Midbrain (tissue), 1 donor: ENCODE measurements at places on chromosomes 5 and 9.

GRCh38 chr5:137357436-137357835 lies 141.7 kb downstream of the SPOCK1 start:
- no peak for DNase-seq

- no peak for DNase-seq
These were observed 124.4 kb downstream of the TENT4A start for GRCh38 chr5:6837519-6838110.

DNA sequence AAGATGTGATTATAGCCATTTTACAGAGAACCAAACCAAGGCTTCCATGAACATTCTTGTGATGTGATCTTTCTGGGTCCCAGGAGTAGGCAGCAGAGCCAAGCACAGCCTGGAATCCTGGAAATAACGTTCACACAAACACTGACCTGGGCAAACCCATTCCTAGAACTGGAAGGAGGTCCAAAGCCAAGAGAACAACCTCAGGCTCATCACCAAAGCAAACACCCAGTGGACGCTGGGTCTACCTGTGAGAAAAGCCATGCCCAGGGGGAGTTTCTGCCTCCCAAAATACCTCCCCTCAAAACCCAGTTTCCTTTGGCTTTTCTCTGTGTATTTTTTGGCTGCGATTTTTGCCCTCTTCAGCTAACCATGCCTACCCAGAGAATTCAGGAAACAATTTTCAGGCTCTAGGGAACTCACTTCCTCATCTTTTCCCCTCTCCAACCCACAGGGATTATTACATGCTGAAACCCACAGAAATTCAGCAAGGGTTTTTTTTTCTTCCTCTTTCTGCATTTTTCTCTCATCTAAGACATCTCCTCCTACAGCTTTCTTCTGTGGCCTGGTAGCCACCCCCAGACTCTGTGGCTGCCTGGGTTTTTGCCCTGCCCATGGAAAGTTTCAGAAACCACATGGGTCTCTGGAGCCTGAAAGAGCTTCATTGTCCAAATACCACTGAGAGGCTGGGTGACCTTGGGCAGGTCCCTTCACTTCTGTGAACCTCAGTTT lies 75.0 kb downstream of the TNC start:
- DNase-seq, result no peak

DNA sequence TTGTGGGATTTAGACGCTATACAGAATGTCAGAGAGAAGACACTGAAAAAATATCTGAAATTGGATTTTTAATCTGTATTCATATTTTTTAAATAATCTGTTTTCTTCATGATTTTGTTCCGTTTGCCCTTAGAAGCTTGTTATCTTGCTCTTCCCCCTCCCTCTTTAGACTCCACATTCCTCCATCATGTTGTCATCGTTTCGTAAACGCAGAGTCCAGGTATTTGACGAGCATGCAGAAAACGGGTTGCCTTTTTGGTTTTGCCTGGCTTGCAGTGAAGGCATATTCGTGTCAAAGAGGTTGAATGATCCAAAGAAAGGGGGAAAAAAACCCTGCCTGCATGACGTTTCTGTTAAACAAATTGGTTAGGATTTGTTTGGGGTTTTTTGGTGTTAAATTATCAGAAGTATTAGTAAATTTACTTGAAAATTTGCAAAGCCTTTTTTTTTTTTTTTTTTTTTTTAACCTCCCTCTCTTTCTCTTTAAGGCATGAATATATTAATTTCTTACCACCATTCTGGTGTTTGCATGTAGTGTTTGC lies 2.9 kb downstream of the SPTAN1 start:
- DNase-seq, result no peak

- no peak for DNase-seq
These were observed 38.6 kb downstream of the GRAMD2B start for GRCh38 chr5:126461838-126462237.

- no peak for DNase-seq
These were observed 59.7 kb downstream of the SEMA4D start for GRCh38 chr9:89438194-89438593.

- no peak for DNase-seq
These were observed 411.9 kb upstream of the SLC30A5 start for GRCh38 chr5:68681929-68682328.

DNA sequence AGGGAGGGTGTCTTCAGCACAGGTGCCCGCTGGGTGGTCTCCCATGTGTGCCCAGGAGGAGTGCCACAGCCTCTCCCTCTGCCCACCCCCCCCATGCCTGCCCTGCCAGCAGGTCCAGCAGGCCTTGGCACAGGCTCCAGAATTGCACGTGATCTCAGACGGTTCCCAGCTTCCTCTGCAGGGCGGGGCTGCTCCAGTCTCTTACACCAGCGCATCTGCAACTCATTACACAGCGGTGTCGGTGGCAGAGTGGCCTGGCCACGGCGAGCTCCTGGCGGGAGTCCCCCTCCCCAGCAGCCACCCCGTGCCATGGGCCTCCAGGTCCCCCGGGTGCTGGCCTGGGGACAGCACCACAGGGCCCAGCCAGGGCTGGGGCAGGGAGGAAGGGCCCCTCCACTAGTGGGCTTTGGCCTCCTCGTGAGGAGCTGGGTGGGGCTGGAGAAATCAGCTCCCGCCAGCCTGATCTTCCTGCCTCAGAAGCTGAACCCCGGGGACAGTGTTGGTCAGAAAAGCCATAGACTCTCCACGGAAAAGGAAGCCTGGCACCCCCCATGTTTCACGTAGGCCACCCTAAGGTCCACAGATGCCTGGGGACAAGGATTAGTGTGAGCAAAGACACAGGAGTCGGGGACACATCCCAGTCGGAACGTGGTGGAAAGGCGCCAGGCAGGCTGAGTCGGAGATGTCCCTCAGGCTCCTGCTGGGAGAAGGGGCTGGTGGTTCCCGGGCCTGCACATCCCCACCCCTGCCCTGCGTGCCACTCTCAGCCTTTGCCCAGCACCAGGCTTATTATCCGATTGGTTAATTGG lies 40.2 kb downstream of the RXRA start:
- DNase-seq, result peak; percentile 89

GRCh38 chr9:78932849-78933627 lies 636.1 kb downstream of the PSAT1 start:
- DNase-seq, result no peak

DNA sequence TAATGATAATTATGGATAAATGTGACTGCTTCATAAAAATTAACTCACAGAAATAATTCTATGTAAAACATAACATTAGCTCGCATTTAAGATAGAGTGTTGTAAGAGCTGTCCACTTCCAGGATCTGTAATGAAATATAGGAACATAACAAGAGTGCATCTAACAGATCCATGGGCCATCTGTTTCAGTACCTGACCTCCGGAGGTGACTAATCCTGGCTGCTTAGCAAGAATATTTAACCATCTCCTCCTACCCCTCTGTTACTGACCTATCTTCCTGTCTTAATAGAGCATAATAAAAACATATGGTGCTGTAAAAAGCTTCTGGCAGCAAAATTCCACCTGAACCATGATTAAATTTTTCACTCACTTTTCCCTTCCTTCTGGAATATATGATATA lies 7.1 kb downstream of the PLCXD3 start:
- DNase-seq, result no peak

GRCh38 chr5:36153298-36153677 lies 1.4 kb downstream of the SKP2 start:
- DNase-seq, result no peak

DNA sequence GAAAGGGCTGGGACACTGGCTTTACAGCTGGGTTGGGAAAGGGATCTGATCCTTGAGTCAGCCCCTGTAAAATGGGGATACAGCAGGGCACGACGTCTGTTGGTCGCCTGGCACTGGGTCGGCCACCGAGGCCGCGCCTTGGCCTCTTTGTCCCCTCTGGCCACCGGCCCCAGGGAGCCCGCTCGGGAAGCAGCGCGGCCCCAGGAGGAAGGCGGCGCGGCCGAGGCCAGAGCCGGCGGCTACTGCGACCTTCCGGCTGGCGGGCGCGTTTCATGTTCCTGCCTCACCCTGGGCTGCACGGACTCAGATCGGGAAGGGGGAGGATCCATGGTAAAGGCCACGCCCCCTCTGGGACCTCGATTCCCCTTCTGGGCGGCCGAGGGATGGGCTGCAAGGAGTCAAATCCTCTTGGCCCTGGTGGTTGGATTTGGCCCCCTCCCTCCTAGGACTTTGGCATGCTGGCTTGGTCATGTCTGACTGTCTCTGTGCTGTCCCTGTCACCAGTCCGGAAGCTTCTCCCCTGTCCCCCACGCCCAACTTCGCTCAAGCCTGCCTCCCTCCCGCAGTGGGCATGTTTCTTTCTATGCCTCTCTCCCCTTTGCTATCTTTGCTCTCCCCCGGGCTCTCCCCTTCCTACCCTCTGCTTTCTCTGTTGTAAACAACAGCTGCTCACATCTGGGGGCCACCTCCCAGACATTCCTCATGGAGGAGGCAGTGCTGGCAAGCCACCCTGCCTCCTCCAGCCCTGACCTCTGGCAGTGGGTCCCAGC lies 25.8 kb downstream of the FPGS start:
- DNase-seq, result no peak

DNA sequence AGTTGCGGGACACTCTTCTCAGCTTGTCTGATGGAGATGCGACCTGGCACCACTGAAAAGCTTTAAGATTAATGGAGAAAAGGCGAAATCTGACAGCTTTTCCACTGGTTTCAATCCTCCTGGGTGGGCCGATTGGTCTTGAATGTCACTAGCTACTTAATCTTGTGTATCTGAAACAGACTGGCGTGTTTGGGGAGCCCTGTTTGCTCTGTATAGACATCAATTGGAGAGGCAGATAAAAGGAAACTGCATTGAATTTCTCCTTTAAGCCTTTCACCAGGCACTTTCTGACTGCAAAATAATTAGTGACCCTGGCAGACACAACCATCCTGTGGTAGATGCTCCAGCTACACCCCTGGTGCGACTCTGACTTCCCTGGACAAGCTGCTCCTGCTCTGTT lies 224.2 kb downstream of the NDUFS4 start:
- DNase-seq, result no peak

GRCh38 chr5:81537905-81538547 lies 144.1 kb upstream of the ACOT12 start:
- DNase-seq, result no peak

- DNase-seq, result no peak
These were observed 89.8 kb upstream of the SMIM23 start for GRCh38 chr5:171695804-171696203.

DNA sequence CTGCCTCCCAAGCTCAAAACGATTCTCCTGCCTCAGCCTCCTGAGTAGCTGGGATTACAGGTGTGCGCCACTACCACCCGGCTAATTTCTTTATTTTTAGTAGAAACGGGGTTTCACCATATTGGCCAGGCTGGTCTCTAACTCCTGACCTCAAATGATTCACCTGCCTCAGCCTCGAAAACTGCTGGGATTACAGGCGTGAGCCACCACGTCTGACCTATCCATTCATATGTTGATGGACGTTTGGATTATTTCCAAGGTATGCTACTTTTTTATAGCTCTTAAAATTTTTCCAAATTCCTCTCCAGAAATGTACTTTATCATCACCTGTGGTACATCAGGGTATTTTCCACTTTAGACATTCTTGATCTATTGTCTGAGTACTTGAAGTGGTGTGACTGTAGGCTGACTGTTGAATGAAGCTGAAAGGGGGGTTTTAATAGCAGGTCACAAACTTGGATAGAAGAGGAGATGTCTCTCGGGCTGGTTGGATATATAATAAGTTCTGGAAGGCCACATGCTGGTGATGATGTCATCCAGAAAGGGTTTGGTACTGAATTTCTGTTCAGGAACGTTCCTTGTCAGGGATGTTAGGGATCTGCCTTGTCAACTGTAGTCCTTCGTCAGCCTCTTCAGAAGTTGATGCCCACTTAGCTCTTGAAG lies 7.4 kb downstream of the CTNNA1 start:
- no peak for DNase-seq

DNA sequence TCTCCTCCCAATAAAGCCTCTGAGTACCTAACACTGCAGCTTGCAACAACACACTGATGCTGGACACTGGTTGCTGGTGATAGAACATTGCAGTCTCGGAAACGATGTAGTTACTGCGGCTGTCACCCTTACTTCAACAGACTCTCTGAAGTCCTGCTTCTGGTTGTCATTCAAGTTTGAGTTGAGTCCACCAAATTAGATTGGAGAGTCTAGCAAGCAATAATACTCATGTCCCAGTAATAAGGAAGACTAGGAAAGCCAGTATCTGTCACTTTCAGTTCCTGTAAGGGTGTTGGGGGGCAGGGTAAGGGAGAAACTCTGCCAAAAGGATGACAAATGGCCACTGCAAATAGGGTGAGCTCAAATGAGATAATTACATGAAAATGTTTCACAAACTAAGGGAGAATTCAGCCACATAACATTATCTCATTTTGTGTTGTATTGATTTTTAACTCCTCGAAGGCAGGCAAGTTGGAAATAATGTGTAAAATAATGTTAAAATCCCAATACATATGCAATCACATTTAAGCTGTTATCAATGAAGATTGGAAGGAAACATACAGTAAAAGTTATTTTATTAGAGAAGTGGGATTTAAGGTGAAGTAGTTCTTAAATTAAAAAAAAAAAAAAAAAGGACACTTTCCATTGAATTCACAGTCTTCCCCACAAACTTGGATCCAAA lies 849 bp upstream of the IFT74 start:
- peak; percentile 38 for DNase-seq

GRCh38 chr5:2660315-2660714 lies 91.2 kb downstream of the IRX2 start:
- no peak for DNase-seq

GRCh38 chr9:83379045-83379444 lies 159.2 kb downstream of the FRMD3 start:
- no peak for DNase-seq

DNA sequence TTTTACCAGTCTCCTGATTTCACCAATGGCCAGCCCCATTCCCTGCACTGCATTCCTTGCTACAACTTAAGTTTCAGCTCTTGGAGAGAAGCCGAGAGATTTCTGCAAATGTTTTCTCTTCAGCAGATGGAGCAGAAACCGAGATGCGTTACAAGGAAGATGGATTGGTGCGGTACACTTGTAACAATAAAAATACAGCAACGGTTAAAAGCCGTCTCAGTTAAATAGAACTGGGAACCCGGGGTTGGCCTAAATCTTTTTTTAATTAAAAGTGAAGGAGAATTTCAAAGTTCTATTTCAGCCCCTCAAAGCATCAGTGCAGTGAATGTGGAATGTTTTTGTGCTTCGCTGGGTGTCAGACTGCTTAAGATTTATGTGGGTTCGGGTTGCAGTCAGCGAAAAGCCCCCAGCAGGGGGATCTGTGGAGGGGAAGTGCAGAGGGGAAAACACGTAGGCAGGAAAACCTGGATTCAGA lies 19.8 kb downstream of the BRINP1 start:
- no peak for DNase-seq

DNA sequence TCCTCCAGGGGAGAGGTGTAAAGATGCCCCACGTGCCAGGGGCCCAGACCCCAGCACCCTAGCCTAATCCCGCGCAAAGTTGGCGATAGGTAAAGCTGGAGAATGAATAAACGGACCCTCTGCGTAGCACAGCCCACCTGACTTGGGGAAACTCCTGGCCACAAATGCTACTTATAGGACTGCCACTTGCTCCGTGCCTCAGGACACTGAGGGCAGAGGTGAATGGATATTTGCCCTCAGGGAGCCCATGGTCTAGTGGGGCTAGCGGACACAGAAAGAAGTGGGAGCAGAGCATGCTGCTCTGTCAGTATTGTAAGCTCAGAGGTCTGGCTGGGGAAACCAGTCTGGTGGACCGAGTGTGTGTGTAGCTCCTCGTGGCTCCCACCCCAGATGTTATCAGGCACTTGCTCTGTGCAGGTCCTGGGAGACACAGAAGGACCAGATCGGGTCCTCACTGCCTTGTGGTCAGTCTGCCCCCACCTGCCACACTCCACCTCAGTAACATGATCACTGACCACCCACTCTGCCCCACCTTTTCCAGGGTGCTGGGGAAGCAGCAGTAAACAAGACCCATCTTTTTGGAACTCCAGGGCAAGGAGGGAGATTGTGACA lies 841 bp downstream of the GRK6 start:
- no peak for DNase-seq
